Endodermal cell (in vitro differentiated cells): ENCODE measurements at places on chromosomes 12 and 14. TPM values are rescaled to one million over a fixed set of nuclear protein-coding genes. Genes with fewer than 3 reads are reported as not detected.

DNA sequence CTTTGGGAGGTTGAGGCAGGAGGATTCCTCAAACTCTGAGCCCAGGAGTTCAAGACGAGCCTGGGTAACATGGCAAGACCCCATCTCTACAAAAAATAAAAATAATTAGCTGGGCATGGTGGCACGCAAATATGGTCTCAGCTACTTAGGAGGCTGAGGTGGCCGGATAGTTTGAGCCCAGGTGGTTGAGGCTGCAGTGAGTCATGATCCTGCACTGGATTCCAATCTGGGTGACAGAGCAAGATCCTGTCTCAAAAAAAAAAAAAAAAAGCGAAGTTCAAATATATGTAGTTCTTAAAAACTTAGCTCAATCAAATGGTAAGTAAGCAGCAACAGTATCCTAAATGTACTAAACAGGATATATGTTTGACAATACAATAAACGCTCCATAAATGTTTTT, 85.5 kb upstream of the SSTR1 start:
- no peaks in the 10 kb centered on the region for H3K36me3 ChIP-seq
- no peak for DNase-seq
- peaks cover 6% of the 10 kb centered on the region for H3K4me1 ChIP-seq
- no peak overlapping the region for H3K27ac ChIP-seq

DNA sequence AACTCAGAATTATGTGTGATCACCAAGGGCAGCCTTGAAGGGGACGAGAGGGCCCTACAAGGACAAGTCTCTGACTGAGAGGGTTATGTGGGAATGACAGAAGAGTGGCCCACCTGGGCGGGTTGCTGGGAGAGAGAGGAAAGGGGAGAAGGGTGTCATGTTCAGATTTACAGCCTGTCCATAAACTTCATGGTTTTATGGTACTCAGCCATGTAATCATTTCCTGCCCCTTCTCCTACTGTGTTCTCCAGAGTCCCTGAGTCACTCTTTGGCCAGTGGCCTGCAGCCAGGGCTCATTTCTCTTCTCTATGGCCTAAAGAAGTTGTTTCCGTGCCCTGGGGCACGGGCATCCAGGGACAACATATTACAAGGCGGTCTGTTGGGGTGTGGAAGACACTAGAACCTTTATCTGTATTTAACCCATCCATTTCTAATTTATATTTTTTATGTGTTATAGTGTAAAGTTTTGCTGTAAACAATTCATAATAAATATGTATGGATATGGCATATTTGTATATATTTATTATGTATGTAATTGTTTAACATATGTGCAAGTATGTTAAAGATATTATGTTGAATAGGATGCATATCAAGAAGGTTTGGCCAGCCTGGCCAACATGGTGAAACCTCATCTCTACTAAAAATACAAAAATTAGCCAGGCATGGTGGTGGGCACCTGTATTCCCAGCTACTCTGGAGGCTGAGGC, 26.9 kb downstream of the DDX47 start:
- peaks cover 46% of the 10 kb centered on the region for H3K36me3 ChIP-seq
- no peaks in the 10 kb centered on the region for H3K4me1 ChIP-seq
- no peak for DNase-seq

DNA sequence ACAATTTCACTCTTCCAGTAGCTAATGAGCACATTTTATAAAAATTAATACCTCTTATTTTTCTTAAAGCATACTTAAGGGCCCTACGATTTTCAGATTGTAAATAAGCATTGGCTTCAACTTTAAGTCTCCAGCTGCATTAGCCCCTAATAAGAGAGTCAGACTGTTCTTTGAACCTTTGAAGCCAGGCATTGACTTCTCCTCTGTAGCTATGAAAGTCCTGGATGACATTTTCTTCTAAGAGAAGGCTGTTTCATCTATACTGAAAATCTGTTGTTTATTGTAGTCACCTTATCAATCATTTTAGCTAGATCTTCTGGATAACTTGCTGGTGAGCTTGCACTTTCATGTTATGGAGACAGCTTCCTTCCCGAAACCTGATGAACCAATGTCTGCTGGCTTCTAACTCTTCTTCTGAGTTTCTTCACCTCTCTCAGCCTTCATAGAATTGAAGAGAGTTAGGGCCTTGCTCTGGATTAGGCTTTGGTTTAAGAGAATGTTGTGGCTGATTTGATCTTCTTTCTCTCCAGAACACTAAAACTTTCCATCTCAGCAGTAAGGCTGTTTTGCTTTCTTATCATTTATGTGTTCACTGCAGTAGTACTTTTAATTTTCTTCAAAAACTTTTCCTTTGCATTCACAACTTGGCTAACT, 377.1 kb upstream of the RGS6 start:
- no peak for DNase-seq
- no peaks in the 10 kb centered on the region for H3K4me1 ChIP-seq
- peaks cover 4% of the 10 kb centered on the region for H3K36me3 ChIP-seq
- H3K4me3 ChIP-seq: no peak overlapping the region
- H3K27ac ChIP-seq: no peak overlapping the region

DNA sequence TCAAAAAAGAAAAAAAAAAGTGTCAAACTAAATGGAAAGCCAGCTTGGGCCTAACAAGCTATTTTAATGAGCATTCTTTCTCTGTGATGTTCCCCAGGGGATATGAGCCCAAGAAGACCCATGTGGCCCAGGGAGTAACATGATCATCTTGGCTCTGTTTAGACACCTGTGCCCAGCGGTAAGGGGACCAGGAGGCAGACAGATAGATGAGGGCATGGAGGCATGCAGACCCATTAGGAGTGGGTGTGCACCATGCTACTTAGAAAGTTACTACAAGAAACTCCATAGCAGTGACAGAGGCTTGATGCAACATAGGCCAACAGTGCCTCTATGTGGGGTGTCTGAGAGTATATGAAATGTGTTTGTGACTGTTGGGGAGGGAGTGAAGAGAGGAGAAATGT, 3.1 kb upstream of the CREBL2 start:
- H3K27me3 ChIP-seq: no peaks in the 10 kb centered on the region
- H3K27ac ChIP-seq: no peak overlapping the region
- H3K4me1 ChIP-seq: no peaks in the 10 kb centered on the region

The ADAMTS20 gene
- 1.1 to 23.2 TPM (median 1.1 TPM) in 3 replicates for total RNA-seq

DNA sequence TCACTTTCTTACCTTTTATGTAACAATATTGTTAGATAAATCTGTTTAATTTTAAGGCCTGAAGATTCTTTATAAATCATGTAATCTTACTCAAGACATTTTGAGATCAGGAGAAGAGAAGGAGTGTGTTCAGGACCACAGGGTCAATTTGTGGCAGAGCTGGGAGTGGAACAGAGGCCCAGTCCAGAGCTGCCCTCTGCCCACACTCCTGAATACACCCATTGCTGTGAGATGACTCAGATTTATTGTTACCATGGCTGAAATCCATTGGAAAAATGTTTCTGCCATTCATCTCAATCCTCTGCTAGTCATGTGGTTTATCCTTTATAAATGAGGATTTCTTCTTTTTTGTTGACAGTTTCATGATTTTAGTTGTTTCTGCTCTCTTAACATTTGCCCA, 100.5 kb upstream of the STXBP6 start:
- H3K4me1 ChIP-seq: no peaks in the 10 kb centered on the region
- H3K36me3 ChIP-seq: no peaks in the 10 kb centered on the region
- no peak overlapping the region for H3K4me3 ChIP-seq
- no peak overlapping the region for H3K27ac ChIP-seq
- H3K27me3 ChIP-seq: no peaks in the 10 kb centered on the region

GRCh38 chr14:68819260-68819691, 26.4 kb upstream of the ZFP36L1 start:
- H3K4me3 ChIP-seq: no peak overlapping the region
- H3K36me3 ChIP-seq: no peaks in the 10 kb centered on the region
- DNase-seq: peak; percentile 82
- peaks cover 5% of the 10 kb centered on the region for H3K4me1 ChIP-seq
- H3K27ac ChIP-seq: no peak overlapping the region
- no peaks in the 10 kb centered on the region for H3K27me3 ChIP-seq

The CLEC1A gene
- not detected in 3 replicates for total RNA-seq

GRCh38 chr14:59356312-59356711, 108.9 kb downstream of the GPR135 start:
- H3K36me3 ChIP-seq: peaks cover 88% of the 10 kb centered on the region
- no peak overlapping the region for H3K4me3 ChIP-seq
- peak; percentile 52 for DNase-seq

- no peaks in the 10 kb centered on the region for H3K27me3 ChIP-seq
- DNase-seq: no peak
- H3K4me3 ChIP-seq: no peak overlapping the region
- H3K36me3 ChIP-seq: no peaks in the 10 kb centered on the region
Observed at GRCh38 chr12:128421375-128421774, 154.4 kb downstream of the TMEM132C start.

The ACTN1 gene
- 263 and 275 TPM in 2 replicates for total RNA-seq

- no peak overlapping the region for H3K4me3 ChIP-seq
- peaks cover 38% of the 10 kb centered on the region for H3K36me3 ChIP-seq
- H3K27ac ChIP-seq: no peak overlapping the region
- DNase-seq: no peak
- no peaks in the 10 kb centered on the region for H3K27me3 ChIP-seq
Observed at GRCh38 chr12:106113042-106113441, 25.7 kb downstream of the NUAK1 start.

The RBM25 gene
- 121 and 132 TPM in 2 replicates for total RNA-seq

DNA sequence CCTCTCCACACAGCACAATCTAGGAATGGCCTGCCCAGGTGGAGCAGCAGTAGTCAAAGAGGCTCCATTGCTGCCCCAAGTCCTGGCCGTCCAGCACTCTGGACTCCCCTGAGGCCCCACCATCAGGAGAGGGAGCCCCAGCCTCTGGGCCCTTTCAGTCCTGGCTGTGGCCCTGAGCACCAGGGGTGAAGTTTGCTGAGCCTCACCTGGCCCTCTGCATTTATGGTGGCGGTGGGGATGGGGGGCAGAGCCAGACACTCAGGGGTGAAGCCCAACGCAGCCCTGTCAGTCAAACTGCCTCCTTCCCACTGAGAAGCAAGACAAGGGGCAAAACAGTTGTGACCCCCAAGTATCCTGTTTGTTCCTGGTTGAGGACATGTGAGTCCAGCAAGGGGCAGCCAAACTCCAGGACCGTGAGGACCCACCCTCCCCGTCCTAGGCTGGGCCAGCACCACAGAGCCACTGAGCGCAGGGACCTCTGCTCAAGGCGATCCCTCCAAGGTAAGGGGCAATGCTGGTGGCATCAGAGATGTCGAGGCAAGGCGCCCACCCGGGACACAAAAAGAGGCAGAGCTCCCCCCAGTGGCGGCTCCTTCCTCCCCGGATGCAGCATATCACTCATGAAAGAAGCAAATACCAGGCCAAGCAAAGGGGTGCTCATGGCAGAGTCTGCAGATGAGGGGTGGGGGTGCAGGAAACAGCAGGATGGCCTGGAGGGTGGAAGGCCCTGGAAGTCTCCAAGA, 4.8 kb upstream of the AMN start:
- no peaks in the 10 kb centered on the region for H3K4me1 ChIP-seq
- H3K27me3 ChIP-seq: peaks cover 27% of the 10 kb centered on the region
- no peak overlapping the region for H3K27ac ChIP-seq
- H3K36me3 ChIP-seq: no peaks in the 10 kb centered on the region

GRCh38 chr12:109612975-109613502, 39.4 kb downstream of the MVK start:
- no peaks in the 10 kb centered on the region for H3K4me1 ChIP-seq
- no peak overlapping the region for H3K4me3 ChIP-seq
- DNase-seq: peak; percentile 82
- H3K27me3 ChIP-seq: no peaks in the 10 kb centered on the region
- H3K27ac ChIP-seq: no peak overlapping the region
- H3K36me3 ChIP-seq: no peaks in the 10 kb centered on the region

DNA sequence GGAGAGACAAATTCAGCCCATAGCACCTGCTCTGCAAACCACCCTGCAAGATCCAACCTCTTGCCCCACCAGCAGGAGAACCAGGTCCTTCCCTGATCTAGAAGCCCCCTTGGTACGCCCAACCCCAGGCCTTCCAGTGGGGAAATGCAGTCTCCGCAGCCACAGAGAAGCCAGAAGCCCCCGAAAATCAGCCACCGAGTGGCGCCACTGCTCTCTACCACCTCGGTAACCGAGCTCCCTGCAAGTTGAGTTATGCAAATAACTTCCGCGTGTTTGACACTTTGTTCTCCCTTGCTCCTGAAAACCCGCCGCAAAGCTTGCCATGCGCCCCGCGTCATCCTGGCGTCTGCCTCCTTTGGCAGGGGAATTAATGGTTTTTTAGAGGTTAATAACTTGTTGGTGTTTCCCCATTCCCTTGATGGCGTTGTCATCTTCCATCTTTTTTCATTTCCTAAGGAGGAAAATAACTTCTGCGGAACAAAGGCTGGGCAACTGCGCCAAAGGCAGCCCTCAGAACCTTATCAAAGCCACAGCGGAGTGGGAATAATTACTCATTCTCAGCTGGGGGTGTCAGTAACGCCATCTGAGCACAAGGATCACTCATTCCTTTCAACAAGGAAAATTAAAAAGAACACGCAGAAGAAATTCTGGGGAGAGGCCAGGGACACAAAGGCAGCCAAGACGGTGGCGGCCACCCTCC, 60.4 kb downstream of the FZD10 start:
- H3K27me3 ChIP-seq: peaks cover 71% of the 10 kb centered on the region
- H3K36me3 ChIP-seq: no peaks in the 10 kb centered on the region

The NAA30 gene
- 15.8 to 26.1 TPM (median 26.0 TPM) in 3 replicates for total RNA-seq

The LRP1-AS gene
- total RNA-seq: not detected in 3 replicates

DNA sequence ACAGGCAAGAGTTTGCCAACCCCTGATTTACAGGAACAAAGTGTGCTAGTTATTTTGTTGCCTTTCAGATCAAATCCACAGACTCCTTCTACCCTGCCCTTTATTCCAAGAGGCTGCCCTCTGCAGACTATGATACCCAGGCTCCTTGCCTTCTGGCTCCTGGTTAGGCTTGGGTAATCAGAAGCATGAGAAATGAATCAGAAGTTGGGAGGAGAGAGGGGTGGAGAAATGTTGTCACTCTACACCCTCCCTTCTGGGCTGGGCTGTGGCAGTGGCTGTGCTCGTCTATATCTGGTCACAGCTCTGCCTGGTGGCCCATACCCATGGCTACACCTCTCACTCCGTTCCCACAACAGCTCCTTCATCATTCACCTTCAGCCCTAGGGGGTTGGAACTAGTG, 204.6 kb upstream of the PLXNC1 start:
- no peak overlapping the region for H3K4me3 ChIP-seq
- H3K36me3 ChIP-seq: no peaks in the 10 kb centered on the region
- peaks cover 5% of the 10 kb centered on the region for H3K4me1 ChIP-seq
- DNase-seq: peak; percentile 59

GRCh38 chr12:24725616-24726015, 223.3 kb downstream of the BCAT1 start:
- H3K27me3 ChIP-seq: no peaks in the 10 kb centered on the region
- peaks cover 8% of the 10 kb centered on the region for H3K4me1 ChIP-seq
- DNase-seq: no peak

The IGFBP6 gene
- 21.7 and 24.9 TPM in 2 replicates for total RNA-seq

- no peak overlapping the region for H3K27ac ChIP-seq
- H3K4me1 ChIP-seq: no peaks in the 10 kb centered on the region
- H3K4me3 ChIP-seq: no peak overlapping the region
- no peaks in the 10 kb centered on the region for H3K27me3 ChIP-seq
- H3K36me3 ChIP-seq: no peaks in the 10 kb centered on the region
Observed at GRCh38 chr12:77005611-77006098, 59.7 kb downstream of the E2F7 start.
